Stimulated activated CD4-positive, alpha-beta T cell treated with anti-CD3 and anti-CD28 coated beads, Interleukin-12 subunit alpha, Interleukin-12 subunit beta, amount 100 ng/mL, for 4 hours (primary cell): ENCODE measurements at places on chromosomes 1 and 21.

GRCh38 chr1:30005972-30006619, 717.3 kb downstream of the MATN1 start:
- no peak for DNase-seq

DNA sequence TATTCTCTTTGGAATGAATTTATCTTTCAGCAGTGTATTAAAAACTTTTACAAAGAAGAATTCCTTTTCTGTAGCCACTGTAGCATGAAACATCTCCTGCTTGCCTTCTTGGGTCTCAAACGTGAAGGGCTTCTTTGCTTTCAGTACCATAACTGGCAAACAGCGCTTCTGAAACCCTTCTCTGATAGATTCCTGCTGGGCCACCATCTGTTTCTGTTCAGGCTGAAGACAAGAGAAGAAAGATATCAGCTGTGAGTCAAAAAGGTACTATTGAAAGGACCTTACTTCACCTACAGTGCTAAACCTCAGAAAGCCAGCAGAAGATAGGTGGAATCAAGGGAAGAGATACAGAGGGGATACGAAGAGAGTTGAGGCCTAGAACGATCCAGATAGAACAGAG, 10.5 kb downstream of the AIM2 start:
- DNase-seq, result no peak

GRCh38 chr1:117613969-117614729, 8.3 kb downstream of the TENT5C start:
- no peak for DNase-seq

GRCh38 chr1:145711213-145711651, 4.1 kb upstream of the PDZK1 start:
- DNase-seq, result no peak
